ENCODE measurements at places on chromosomes 6 and 20.

DNA sequence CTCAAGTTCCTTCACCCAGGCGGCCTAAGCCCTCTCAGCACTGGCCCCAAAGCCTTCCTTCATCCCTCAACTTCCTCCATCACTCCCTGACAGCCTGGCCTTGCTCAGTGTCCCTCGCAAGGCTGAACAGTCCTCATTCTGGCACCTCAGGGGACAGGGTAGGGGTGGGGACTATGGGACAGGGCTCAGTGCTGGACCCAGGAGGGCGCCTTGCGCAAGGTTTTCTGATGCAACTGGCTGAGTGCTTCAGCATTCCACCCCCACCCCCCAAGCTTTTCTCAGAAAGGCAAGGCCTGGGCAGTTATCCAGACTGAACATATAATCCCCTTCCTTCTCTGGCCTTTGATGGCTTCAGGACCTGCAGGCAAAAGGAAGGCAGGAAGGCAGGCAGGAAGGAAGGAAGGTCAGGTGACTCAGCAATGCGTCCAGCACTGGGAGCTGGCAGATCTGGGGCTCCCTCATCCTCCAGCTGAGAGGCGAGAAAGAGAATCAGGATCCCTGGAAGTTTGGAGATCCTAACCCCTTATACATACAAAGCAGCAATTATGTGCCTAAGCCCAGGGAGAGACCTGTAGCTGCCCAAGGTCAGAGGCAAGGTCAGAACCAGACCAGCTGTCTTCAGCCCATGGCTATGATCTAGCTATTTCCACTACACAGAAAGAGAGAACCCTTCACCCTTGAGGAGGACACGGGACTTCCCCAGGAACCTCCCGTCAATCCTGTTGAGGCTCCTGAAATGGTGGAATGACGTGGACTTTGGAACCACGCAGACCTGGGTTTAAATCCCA, 8.6 kb upstream of the TRIB3 start:
- DNase-seq, result no peak
- no peak overlapping the region for H3K4me3 ChIP-seq
- H3K27me3 ChIP-seq, result no peaks in the 10 kb centered on the region
- peaks cover 10% of the 10 kb centered on the region for H3K4me1 ChIP-seq
- H3K27ac ChIP-seq, result no peak overlapping the region

DNA sequence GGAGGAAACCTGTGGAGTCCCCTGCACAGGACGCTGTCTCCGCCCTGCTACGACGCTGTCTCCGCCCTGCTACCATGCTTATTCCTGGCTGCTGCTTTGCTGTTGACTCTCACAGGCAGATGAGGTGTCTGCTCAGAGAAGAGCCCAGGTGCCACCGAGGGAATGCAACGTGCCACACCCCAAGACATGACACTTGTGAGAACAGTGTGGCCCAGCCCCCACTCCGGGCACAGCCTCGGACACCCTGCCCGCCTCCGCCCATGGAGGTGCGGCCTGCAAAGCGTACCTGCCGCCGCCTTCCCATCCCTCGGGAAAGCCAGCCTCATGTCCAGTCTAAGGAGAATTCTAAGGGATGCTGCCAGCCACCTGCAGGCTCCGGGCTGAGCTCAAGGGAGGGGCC, 15.6 kb upstream of the MRGBP start:
- DNase-seq, result no peak
- H3K27ac ChIP-seq, result no peak overlapping the region
- no peak overlapping the region for H3K4me3 ChIP-seq
- H3K4me1 ChIP-seq, result no peaks in the 10 kb centered on the region
- no peaks in the 10 kb centered on the region for H3K36me3 ChIP-seq

DNA sequence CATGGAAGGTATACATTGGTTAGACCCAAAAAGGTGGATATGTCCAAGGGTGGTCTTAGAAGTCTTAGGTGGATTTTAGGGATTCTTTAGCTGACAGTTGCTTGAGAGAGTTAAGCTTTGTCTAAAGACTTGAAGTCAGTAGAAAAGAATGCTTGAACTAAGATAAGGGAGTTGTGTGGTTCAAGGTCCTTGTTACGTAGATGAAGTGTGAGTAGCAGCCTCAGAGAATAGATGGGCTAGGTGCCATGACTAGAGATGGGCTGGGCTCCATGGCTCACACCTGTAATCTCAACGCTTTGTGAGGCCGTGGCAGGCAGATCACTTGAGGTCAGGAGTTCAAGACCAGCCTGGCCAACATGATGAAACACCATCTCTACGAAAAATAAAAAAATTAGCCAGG, 1.7 kb downstream of the SHLD1 start:
- no peak for DNase-seq
- H3K36me3 ChIP-seq, result no peaks in the 10 kb centered on the region
- no peak overlapping the region for H3K4me3 ChIP-seq
- no peaks in the 10 kb centered on the region for H3K27me3 ChIP-seq
- H3K27ac ChIP-seq, result no peak overlapping the region

DNA sequence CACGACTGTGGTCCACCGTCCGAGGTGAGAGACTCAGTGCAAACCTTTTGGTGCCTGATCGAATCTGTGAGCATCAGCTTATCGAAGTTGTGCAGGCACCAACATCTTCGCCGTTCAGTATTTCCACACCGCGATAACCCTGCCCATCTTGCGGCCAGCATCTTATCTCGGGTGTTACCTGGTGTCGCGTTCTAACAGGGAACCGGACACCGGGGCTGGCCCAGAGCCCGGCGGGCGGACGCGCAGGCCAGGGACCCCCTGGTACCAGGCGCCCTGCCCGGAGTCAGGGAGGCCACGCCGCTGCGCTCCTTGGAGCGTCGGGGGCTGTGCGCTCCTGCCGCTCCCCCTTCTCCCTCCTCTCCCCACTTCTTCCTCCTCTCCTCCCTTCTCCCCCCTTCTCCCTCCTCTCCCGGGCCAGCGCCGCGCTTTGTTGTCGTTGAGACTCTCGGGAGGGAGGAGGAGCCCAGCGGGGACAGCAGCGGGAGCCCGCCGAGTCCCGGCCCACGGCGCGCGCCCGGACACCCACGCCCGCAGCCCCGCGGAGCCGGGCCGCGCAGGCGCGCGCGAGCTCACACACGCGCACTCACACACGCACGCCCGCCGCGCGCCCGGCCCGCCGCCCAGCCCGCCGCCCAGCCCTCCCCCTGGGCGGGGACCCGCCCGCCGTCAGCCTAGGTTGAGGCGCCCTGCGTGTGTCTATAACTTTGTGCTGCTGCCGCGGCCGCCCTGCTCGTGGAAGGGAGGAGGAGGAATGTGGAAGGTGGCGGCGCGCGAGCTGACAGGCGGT, 1.4 kb upstream of the FOXO3 start:
- H3K36me3 ChIP-seq, result peaks cover 19% of the 10 kb centered on the region
- peak overlapping the region; percentile 79 for H3K27ac ChIP-seq
- H3K4me1 ChIP-seq, result peaks cover 35% of the 10 kb centered on the region
- H3K27me3 ChIP-seq, result no peaks in the 10 kb centered on the region
- peak; percentile 90 for DNase-seq

DNA sequence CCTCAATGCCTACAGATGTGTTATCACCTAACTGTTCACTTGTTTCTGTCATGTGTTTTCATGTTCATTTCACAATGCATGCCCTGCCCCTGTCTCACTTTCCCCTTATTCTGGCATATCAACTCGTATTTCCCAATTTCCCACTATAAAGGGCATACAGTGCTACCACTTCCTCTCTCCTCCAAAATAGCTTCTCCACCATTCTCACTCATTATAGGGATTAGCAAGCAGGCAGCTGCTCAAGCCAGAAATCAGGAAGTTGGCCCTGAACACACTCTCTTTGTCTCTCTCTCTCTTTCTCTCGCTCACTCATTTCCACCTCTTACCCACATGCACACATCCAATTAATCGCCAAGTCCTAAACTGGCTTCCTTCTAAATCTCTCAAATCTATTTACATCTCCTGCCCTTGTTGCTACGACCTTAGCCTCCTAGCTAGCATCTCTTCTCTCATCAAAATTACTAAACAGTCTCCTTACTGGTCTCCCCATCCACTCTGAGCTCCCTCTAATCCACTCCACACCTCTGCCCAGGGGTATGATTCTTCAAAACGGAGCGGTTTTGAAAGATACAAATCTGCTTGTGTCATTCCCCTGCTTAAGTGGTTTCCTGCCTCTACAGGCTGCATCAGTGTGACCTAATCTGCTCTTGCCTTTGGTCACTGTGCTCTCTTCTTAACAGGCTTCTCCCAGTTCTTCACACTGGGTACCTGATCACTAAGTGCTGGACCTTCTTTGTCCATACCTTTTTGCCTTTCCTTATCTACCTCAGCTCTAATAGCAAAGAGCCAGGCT, 196.2 kb downstream of the BTBD9 start:
- no peaks in the 10 kb centered on the region for H3K27me3 ChIP-seq
- H3K27ac ChIP-seq, result no peak overlapping the region
- H3K4me3 ChIP-seq, result no peak overlapping the region
- no peaks in the 10 kb centered on the region for H3K4me1 ChIP-seq
- no peaks in the 10 kb centered on the region for H3K36me3 ChIP-seq

GRCh38 chr6:40328986-40329545, 258.1 kb downstream of the LRFN2 start:
- H3K27me3 ChIP-seq, result no peaks in the 10 kb centered on the region
- no peak overlapping the region for H3K4me3 ChIP-seq
- H3K4me1 ChIP-seq, result no peaks in the 10 kb centered on the region
- H3K36me3 ChIP-seq, result no peaks in the 10 kb centered on the region
- H3K27ac ChIP-seq, result no peak overlapping the region

DNA sequence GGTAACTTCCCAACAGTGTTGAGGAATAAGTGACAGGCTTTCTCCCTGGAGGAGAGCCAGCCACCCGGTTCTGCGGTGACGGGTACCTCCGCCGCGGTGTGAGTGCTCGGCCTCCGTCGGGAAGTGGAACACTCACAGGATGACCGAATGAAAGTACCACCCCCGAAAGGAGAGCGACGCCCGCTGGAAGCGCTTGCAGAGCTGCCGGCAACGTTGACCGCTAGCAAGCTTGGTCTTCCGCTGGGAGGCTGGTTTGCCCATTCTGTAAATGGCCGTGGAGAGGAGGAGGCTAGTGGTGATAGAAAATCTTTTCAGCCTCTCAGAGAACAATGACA, 614 bp upstream of the TMEM242 start:
- peak overlapping the region; percentile 78 for H3K4me3 ChIP-seq
- no peaks in the 10 kb centered on the region for H3K27me3 ChIP-seq

DNA sequence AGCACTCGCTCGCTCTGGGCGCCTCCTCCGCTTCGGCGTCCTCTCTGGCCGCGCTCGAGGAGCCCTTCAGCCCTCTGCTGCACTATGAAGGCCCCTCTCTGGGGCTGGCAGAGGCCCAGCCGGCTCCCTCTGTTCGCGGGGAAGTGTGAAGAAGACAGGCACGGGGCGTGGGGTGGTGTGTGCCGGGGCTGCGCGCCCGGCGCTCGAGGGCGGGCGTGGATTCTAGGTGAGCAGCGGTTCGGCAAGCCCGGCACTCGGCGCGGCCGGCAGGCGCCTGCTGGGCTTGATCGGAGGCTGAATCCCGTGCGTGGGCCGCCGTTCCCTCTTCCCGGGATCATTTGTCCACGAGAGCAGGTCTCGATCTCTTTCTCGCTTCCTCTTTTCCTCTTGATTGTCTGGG, 153.0 kb downstream of the SLC35B3 start:
- H3K36me3 ChIP-seq, result no peaks in the 10 kb centered on the region
- no peak overlapping the region for H3K4me3 ChIP-seq
- H3K27me3 ChIP-seq, result no peaks in the 10 kb centered on the region
- no peak overlapping the region for H3K27ac ChIP-seq

DNA sequence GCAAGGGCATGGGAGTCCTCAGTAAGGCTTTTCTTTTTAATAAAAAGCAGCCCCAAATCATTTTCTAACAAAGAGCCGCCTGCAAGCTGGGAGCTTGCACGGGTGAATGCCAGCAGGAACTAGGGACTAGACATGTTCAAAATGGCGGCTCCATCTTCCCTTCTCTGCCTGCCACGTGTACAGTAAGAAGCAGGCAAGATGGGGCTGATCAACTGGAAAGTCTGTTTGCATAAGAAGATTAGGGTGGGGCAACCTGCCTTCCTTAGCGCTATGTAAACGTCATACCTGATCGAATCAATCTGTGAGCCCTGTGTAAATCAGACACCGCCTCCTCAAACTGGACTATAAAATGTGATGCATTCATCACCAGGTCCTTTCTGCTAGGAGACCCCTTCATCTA, 299.4 kb upstream of the SOX4 start:
- no peak overlapping the region for H3K4me3 ChIP-seq
- no peaks in the 10 kb centered on the region for H3K36me3 ChIP-seq
- H3K4me1 ChIP-seq, result no peaks in the 10 kb centered on the region
- 0 out of 2 replicates have a peak, but pooled peaks cover 3% of the 10 kb centered on the region for H3K27me3 ChIP-seq
- DNase-seq, result no peak

DNA sequence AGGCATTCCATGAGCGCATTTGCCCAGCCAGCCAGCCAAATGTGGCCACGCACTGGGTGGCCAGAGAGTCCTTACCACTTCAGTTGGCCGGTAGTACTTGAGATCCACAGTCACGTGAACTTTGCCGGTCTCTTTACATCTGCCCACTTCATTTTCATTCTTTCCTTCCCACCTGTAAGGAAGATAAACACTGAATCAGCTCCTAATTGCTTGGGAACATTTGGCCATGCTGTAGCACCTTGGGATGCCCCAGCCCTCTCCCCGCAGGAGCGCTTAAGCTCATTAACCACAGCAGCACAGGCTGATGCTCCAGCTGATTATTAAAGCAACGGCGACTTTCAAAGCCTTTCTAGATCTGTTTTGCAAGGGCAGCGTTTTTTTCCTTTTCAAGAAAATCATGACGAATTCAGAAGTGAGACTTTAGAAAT, 116.6 kb downstream of the FOXC1 start:
- no peak overlapping the region for H3K4me3 ChIP-seq
- no peaks in the 10 kb centered on the region for H3K27me3 ChIP-seq
- H3K4me1 ChIP-seq, result peaks cover 19% of the 10 kb centered on the region
- no peak for DNase-seq
- no peak overlapping the region for H3K27ac ChIP-seq
- H3K36me3 ChIP-seq, result no peaks in the 10 kb centered on the region

- H3K4me3 ChIP-seq, result no peak overlapping the region
- no peak for DNase-seq
- H3K4me1 ChIP-seq, result peaks cover 27% of the 10 kb centered on the region
- H3K27me3 ChIP-seq, result no peaks in the 10 kb centered on the region
- no peak overlapping the region for H3K27ac ChIP-seq
- no peaks in the 10 kb centered on the region for H3K36me3 ChIP-seq
These were observed 58.5 kb upstream of the CCN6 start for GRCh38 chr6:111995404-111995803.

DNA sequence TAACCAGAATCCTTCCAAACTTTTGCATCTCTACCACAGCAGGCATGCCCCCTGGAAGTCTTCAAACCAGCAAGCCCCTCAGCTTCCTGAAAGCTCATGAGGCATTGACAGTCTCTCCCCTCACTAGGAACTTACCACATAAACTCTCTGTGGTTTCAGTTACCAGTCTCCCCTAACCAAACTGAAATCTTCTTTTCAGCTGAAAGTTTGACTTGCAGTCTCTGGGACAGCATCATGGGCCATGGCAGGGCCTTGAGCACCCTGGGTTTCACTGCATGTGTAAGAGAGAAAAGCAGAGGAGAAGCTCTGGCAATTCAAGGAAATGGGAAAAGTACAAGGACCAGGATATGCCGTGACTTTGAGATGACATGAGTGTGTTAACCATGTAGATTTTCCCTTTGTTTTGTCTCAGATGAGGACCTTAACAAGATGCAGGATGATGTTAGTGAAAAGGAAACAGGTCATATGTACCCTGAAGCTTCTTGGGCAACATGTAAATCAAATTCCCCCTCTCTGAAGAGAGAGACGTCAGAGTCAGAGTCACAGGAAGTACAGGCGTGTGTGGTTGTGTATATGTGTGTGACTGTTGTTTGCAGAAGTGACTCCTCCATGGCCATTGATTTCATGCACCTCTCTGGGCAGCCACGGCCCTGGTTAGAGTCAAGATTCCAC, 106.3 kb downstream of the TNFRSF21 start:
- H3K4me1 ChIP-seq, result no peaks in the 10 kb centered on the region
- no peaks in the 10 kb centered on the region for H3K36me3 ChIP-seq
- no peaks in the 10 kb centered on the region for H3K27me3 ChIP-seq
- H3K4me3 ChIP-seq, result no peak overlapping the region
- DNase-seq, result no peak

All from SJSA1 (cell line).